ENCODE measurements at places on chromosomes 16 and 17.

DNA sequence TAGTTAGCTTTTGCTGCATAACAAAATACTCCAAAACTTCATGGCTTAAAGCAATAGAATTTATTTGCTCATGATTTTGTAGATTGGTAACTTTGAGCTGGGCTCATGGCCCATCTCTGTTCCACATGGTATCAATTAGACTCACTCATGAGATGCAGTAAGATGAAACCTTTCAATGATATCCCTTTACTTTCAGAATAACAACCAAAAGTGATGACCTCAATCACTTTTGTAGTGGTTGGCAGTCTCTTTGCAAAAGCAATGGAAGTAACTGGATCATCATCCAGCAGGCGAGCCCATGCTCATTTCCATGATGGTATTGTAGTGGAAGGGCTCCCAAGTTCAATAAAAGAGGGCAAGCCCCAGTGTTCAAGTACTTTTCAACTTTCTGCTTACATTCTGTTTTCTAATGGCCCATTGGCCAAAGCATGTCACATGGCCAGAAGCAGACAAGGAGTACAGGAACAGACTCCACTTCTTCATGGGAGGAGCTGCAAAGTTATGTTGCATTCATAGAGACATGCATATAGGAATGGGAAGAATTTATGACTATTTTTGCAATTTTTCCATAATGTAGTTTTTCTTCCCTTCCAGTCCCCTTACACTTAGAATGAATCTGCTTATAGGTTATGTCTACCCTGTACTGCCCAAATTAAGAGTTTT lies 41.7 kb downstream of the EFCAB5 start:
- DNase-seq: no peak

DNA sequence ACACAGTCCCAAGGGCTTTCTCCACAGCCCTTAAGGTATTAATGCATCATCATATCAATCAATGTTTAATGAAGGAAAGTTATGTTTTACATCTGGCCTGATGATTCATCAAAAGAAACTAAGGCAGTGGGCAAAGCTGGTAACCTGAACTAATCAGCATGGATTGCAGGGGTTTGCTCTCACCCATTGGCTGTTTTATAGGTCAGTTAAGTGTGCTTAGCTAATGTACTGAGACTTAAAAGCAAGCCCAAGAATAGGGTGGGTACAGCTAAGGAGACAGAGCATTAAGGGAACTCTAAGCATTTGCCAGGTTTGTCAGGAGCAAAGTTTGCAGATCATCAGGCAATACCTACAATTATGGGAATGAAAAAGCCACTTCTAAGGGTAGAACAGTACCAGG lies 1247.6 kb downstream of the CDH8 start:
- DNase-seq: no peak

GRCh38 chr17:69228018-69228417 lies 606 bp downstream of the ABCA10 start:
- no peak for DNase-seq

GRCh38 chr17:38602956-38603785 lies 2.6 kb downstream of the SRCIN1 start:
- no peak for DNase-seq

DNA sequence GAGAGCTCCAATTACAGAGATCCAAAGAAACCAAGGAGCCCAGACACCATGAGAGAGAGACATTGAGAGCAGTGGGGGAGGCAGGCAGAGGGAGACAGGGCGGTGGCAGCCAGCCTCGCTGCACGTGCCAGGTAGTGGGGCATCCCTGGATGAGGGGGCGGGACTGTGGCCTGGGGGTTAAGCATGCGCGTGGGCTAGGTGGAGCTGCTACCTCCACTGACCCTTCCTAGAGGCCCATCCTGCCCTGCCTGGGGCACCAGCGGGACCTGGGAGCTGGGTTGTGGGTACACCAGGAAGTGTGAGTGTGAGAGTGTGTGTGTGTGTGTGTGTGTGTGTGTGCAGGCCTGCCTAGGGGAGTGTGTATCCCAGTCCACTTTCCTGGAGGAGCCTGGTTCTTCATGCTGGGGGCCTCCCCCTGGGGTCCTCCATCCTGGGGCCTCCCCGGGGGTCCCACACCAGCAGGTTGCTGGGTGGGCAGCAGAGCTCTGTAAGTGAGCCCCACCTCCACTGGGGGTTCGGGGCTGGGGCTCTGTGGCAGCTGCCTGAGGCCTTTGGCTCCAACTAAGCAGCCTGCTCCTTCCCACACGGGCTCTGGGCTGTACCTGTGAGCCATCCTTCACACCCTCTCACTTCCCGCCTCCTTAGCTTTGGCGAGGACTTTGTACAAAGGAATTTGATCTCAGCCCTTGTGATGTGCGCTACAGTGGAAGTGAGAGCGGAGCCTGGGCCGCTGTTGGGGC lies 127.4 kb downstream of the IRF8 start:
- no peak for DNase-seq

DNA sequence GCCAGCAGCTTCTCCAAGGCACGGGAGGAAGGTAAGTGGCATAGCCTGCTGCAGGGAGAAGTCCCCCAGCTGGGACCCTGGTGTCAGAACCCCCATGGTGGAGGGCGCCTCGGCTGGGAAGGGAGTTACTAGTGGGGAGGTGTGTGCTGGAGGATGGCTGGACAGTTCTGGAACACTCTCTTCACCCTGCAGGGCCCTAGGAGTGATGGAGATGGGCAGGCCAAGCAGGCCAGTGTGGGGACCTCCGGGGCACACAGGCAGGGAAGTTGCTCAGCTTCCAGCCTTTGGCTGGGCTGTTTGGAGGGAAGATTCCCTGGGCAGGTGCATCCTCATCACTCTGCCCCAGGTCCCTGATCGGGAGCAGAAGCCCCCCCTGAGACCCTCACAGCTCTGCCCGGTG lies 696 bp downstream of the C17orf99 start:
- no peak for DNase-seq
